ENCODE measurements at places on chromosomes 6 and 20.
A peak's percentile ranks its signal among the peaks of the same experiment; 100 is the strongest.

GRCh38 chr6:106510090-106510970 lies 119.0 kb downstream of the RTN4IP1 start:
- no peak for DNase-seq

DNA sequence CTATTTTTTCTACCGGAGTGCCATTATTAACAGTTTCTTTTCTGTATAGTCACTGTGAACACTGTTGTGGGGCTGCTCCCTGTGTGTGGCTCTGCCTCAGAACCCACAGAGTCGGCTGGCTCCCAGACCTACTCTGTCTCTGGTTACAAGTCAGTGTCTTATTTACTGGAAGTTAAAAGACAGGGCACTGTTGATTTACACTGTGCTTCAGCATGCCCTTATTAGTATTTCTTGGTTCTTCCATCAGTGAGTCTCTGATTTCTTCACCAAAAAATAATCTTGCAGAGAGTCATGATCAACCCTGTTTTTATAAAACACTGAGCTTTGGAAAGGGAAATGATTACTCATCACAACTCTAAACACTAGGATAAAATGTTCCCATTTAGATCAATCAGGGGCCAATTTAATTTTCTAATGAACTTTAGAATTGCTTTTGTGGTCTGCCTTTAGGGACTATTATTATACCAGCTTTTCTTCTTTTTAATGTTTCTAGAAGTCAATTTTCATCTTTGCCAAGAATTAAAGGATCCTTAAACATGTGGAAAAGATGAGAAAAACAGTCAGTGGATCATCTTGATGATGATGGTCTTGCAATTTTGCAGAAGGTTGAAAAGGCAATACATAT lies 92.6 kb downstream of the UTRN start:
- DNase-seq = peak; percentile 54

- no peak for DNase-seq
Measured at GRCh38 chr20:29298271-29298590, 1959.2 kb upstream of the DEFB115 start.

DNA sequence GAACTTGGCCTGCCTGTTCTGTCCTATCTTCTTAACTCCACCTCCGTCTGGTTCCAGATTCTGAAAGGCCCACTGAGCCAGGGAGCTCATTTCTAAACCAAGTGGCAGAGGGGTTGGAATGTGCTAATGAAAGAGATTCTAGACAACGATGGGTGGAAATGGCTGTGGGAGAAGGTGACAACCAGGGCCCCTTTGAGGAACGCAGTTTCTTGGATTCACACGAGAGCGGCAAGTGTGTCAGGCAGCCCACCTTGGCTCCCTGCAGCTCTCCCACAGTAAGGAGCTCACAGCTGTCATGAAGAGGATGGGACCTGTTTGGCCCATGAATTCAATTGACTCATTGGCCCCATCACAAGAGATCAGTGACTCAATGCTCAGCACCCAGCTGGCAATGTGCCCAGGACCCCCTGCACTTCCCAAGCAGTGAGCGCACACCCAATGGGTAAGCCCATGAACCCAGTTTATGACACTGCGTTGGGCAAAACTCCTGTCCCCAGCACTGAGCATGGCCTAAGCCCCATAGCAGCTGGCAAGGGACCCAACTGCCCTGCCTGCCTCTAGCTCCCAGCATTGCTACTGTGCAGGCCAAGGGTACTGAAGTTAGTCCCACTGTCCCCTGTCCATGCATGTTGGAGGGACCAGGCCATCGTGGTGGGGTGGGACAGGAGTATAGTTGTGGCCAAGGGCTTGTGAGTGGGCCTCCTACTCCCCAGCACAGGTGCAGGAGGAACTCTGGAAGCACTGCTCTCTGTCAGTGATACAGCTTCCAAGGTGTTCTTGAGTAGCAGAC lies 16.4 kb downstream of the MRPS18A start:
- no peak for DNase-seq

GRCh38 chr6:38057994-38058393 lies 238.5 kb downstream of the ZFAND3 start:
- peak; percentile 85 for DNase-seq

DNA sequence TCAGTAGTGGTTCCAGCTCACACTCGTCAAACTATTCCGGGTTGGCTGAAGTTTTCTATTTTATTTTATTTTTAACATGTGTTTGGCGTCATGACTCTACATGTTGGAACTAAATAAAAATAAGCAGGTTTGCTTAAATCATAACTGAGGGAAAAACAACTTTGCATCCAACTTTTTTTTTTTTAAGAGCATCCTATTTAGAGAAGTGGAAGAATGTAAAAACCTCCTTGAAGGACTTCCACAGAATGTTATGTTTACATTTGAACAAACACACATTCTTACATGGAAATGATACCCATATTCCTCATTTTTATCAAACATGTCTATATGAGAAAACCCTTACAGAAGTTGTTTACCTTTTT lies 659 bp downstream of the PRDM1 start:
- no peak for DNase-seq

- no peak for DNase-seq
Measured at GRCh38 chr6:30789606-30790005, 45.3 kb upstream of the IER3 start.

- DNase-seq = no peak
Measured at GRCh38 chr6:165769401-165769800, 106.4 kb upstream of the PDE10A start.

GRCh38 chr20:62896526-62896925 lies 29.8 kb downstream of the DIDO1 start:
- DNase-seq = no peak

GRCh38 chr6:155271145-155271544 lies 7.3 kb downstream of the CLDN20 start:
- no peak for DNase-seq

DNA sequence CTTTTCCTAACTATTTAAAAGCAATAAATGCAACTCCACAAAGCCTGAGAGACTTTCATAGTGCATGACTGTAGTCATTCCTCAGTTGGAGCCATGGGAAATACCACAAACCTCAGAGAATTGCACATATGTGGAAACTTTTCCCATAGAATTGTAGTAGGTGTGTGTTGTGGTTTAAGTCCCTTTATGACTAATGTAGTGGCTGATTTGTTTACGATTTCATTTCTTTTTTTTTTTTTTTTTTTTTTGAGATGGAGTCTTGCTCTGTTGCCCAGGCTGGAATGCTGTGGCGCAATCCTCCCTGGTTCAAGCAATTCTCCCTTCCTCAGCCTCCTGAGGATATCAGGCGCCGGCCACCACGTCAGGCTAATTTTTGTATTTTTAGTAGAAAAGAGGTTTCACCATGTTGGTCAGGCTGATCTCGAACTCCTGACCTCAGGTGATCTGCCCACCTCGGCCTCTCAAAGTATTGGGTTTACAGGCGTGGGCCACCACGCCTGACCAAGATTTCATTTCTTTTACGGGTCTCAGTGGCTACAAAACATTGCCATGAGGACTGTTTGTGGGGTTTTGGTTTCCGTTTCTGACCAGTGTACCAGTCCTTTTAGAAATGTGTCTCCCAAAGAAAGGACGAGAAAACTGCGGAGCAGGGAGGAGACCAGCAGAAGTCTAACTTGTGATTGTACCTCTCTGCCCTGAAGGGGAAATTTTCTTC lies 212.1 kb upstream of the MARCKS start:
- DNase-seq = peak; percentile 92

- DNase-seq = no peak
Measured at GRCh38 chr6:29591677-29592076, 6.8 kb downstream of the OR2H2 start.

GRCh38 chr6:118260833-118261232 lies 287.3 kb upstream of the PLN start:
- DNase-seq = no peak

GRCh38 chr6:47061309-47062300 lies 19.5 kb upstream of the ADGRF1 start:
- peak; percentile 60 for DNase-seq

DNA sequence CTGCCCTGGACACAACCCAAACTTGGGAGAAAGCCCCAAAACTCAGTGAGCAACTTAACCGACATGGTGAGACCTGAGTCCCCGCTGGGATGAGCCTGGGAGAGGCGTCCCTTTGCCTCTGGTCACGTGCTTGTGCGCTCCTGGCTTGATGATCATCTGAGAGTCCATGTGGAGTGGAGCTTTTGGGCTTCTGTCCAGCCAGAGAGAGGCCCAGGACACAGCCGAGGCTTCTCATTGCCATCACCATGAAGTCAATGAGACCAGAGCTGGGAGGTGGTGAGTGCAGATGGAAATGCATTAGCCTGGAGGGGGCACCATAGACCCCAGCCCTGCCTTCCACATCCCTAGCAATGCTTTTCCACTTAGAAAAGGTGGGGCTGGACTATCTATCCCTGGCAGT lies 250.0 kb downstream of the SLC24A3 start:
- DNase-seq = no peak

DNA sequence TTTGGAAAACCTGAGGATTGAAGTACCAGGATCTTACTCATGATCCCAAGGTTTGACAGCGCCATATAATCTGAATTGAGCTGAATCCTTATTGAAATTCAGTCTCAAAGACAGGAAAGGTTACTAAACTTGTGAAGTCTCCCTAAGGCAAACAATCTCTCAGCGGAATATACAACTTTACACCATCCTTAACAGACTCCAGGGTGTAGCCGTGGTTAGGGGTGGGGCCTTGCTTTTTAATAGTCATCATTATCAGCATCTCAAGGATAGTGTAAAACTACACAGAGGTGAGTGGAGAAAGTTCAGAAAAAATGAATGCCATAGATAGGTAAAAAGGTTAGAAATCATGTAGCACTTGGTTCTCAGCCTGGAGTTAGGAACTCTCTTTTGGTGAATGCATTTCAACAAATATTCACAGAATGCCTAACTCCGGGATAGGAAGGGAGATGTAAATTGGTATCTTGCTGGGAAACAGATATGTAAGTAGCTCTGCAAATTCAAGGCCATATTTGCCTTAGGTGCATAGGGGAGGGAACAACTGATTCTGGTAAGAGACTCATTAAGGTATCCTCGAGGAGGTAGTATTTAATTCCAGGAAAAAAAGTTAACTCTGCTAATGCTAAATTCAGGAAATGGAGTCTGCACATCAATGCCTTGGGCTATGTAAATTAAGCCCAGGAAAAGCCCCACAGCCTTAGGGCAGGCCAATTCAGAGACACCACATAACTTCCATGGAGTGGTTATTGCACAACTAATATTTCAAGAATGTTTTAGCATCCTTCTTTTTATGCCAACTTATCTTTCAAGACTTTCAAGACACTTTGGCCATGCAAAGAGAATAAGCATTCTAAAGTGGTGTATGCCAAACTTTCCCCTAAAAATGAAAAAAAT lies 61.6 kb downstream of the SNAP25 start:
- DNase-seq = no peak

- no peak for DNase-seq
Measured at GRCh38 chr20:49694450-49695071, 19.1 kb downstream of the B4GALT5 start.

DNA sequence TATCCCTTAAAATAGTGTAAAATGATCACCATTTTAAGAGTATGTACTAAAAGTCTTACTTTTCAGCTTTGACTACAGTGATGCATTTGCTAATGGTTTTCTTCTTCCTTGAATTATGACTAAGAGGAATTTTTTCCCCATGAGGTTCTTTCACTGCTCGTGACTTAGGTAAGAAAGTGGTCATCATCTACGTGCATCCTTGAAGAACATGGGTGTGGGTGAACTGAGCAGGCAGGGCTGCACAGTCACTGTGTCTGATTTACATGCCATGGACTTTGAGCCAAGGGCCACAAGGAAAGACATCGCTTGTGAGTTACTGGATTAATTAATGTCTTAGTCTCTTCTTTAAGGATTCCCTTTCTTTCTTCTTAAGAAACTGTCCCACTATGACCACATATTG lies 33.3 kb downstream of the NQO2 start:
- peak; percentile 40 for DNase-seq

GRCh38 chr6:29702519-29703103 lies 20.6 kb upstream of the HLA-F start:
- DNase-seq = peak; percentile 35

- DNase-seq = no peak
Measured at GRCh38 chr6:160766657-160766988, 64.6 kb downstream of the PLG start.

DNA sequence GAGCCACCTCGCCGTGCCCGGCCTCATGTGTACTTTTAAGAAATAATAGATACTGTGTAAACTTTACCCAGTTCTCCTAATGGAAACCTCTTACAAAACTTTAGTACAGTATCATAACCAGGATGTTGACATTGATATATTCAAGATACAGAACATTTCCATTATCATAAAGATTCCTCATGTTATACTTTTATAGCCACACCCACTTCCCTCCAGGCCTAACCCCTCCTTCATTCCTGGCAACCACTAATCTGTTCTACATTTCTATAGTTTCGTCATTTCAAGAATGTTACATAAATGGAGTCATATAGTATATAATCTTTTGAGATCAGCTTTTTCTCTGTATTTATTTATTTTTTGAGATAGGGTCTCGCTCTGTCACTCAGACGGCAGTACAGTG lies 52.6 kb upstream of the SALL4 start:
- DNase-seq = no peak

DNA sequence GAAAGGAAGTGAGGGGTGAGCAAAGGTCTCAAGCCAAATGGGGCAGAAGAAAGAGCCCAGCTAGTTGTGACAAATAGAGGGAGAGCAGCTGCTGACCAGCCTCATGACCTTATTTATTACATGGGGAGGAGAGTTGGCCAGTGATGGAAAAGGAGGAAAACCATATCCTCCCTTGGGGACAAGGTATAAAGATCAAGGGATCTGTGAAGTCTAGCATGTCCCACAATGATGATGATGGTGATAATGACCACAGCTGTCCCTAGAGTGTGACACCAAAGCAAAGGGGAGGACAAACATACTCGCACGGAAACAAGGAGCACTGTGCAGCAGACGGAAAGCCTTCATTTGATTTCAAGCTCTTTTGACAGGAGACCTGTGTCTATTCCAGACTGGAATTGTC lies 190.4 kb upstream of the MCHR2 start:
- DNase-seq = no peak

DNA sequence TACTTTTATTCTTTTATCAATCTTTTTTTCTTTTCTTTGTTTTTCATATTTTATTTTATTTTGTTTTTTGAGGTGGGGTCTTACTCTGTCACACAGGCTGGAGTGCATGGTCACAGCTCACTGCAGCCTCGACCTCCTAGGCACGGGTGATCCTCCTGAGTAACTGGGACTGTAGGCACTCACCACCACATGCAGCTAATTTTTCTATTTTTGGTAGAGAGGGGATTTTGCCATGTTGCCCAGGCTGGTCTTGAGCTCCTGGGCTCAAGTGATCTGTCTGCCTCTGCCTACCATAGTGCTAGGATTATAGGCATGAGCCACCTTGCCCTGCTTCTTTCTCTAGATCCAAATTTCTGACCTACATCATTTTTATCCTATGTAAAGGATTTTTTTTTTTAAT lies 153.2 kb downstream of the CDKAL1 start:
- no peak for DNase-seq

DNA sequence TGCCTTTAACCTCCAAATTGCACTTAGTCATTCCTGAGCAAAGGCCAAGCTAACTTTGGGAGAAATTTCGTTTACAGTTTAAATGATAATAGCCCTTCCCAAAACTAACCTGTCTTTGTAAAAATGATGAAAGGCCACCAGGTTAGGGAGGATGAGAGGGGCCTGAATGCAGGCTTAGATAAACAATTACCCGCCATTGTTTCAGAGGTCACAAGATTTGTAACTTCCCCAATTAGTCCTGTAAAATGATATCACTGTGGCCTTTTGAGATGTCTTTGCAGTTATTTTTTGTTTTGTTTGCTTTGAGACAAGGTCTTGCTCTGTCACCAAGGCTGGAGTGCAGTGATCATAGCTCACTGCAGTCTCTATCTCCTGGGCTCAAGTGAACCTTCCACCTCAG lies 26.3 kb downstream of the GNL1 start:
- DNase-seq = no peak
